HepG2 (cell line): ENCODE measurements at places on chromosomes 1 and 21. TPM values are rescaled to one million over a fixed set of nuclear protein-coding genes. Genes with fewer than 3 reads are reported as not detected.

DNA sequence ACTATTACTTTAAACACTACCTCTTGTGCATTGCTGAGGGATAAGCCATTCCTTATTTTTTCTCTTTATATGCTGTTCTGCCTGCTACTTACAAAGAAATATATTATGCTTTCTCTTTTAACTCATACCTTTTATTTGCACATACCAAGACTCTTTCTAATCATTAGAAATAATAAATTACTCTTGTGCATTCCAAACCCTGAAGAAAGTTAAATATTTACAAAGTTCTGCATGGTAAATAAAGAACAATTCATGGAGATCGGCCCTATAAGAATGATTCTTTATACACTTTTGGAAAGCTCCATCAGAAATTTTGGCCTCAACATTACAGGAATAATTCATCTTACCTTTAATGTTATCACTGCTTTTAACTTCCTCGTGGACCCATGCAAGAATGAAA lies 86.7 kb upstream of the PALMD start:
- no peak overlapping the region for H3K27ac ChIP-seq
- no peaks in the 10 kb centered on the region for H3K36me3 ChIP-seq
- peak; percentile 16 for DNase-seq
- H3K4me1 ChIP-seq: peaks cover 61% of the 10 kb centered on the region
- H3K27me3 ChIP-seq: no peaks in the 10 kb centered on the region

The KCNA10 gene
- total RNA-seq: not detected in 2 replicates

The ADCY10 gene
- 0.02 and 0.03 TPM in 2 replicates for total RNA-seq

- no peak overlapping the region for H3K27ac ChIP-seq
- H3K4me1 ChIP-seq: peaks cover 22% of the 10 kb centered on the region
- H3K27me3 ChIP-seq: no peaks in the 10 kb centered on the region
- no peak for DNase-seq
- H3K4me3 ChIP-seq: no peak overlapping the region
Observed at GRCh38 chr1:56638248-56638647, 6.9 kb upstream of the PRKAA2 start.

DNA sequence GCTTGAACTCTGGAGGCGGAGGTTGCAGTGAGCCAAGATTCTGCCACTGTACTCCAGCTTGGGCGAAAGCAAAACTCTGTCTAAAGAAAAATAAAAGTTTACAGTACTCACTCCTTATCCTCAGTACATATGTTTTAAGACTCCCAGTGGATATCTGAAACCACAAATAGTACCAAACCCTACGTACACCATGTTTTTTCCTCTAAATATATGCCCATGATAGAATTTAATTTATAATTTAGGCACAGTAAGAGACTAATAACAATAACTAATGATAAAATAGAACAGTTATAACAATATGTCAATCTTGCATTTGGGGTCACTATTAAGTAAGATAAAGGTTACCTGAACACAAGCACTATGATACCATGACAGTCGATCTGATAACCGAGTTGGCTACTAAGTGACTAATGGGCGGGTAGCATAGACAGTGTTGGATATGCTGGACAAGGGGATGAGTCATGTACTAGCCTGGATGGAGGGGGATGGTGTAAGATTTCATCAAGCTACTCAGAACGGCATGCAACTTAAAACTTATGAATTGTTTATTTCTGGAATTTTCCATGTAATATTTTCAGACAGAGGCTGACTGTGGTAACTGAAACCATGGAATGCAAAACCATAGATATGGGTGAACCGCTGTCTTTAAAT lies 43.7 kb downstream of the ST7L start:
- no peak overlapping the region for H3K27ac ChIP-seq
- no peak overlapping the region for H3K4me3 ChIP-seq
- H3K36me3 ChIP-seq: peaks cover 1% of the 10 kb centered on the region; the same call in 1 of the 2 replicates
- no peaks in the 10 kb centered on the region for H3K27me3 ChIP-seq
- DNase-seq: no peak

The WNT9A gene
- 0.04 TPM in 2 replicates for total RNA-seq

DNA sequence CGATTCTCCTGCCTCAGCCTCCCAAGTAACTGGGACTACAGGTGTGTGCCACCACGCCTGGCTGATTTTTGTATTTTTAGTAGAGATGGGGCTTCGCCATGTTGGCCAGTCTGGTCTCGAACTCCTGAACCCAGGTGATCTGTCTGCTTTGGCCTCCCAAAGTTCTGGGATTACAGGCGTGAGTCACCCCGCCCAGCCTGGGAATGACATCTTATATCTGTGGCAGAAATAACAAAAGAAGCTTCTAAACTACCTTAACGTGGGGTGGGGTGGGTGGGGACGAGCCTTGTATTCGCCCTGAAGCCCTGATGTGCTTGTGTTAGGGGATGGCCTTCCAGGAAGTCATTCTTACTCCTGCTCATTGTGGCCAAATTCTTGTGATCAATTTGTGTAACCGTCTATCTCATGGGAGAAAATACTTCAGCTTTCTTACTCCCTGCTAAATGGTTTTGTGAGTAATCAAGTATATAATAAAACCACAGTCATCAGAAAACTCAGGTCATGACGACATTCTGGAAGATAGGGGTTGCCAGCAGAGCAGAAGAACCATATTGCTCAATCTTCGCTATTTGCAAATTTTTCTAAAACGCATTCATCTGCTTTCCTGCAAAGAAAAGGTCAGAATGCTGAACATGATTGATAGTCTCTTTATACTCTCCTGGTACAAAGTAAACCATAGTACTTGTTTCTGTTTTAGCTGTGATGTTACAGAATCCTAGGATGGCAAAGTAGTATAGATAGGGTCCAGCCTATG lies 63.2 kb downstream of the DIRAS3 start:
- no peak overlapping the region for H3K4me3 ChIP-seq
- no peaks in the 10 kb centered on the region for H3K27me3 ChIP-seq
- H3K4me1 ChIP-seq: no peaks in the 10 kb centered on the region
- no peak overlapping the region for H3K27ac ChIP-seq

DNA sequence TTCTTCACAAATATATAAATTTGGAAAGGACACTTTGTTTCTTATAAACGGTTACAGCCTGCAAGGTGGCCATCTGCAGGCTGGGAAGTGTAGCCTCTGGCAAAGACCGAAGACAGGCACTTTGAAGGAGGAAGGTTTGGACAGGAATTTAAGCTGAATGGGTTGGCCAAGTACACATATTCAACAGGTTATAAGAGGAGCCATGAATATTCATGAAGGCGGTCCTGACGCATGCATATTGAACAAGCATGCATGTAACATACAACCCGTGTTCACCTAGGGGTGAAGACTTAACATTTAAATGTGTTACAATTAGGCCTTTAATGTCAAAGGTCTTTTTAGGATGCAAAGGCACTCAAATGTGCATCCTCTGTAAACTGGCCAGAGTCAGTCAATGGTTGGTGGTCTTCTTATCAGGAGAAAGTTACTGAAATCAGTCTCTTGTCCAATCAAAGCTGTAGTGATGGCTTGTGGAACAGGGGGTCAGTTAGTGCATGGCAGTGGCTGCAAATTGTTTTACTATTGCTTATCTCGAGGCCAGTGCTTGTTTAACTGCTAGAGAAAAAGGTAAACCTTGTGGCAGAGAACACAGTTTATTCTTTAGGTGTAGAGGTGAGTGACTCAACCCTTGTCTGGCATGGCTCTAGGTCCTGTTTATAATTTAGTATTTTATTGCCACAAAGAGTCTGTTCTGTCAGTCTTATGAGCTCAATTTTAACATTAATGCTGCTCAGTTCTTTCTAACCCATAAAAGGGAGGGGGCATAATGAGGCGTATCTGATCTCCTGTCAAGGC lies 70.3 kb upstream of the F3 start:
- H3K27ac ChIP-seq: no peak overlapping the region
- peaks cover 51% of the 10 kb centered on the region for H3K4me1 ChIP-seq
- H3K27me3 ChIP-seq: no peaks in the 10 kb centered on the region; the same call in 1 of the 2 replicates
- no peak overlapping the region for H3K4me3 ChIP-seq

The KIF17 gene
- 0.24 and 0.25 TPM in 2 replicates for total RNA-seq

- H3K27ac ChIP-seq: no peak overlapping the region
- H3K4me3 ChIP-seq: no peak overlapping the region
- no peaks in the 10 kb centered on the region for H3K27me3 ChIP-seq
- H3K4me1 ChIP-seq: peaks cover 11% of the 10 kb centered on the region
- no peak for DNase-seq
- no peaks in the 10 kb centered on the region for H3K36me3 ChIP-seq
Observed at GRCh38 chr1:92808381-92808780, 23.5 kb upstream of the RPL5 start.

- H3K4me3 ChIP-seq: no peak overlapping the region
- H3K27me3 ChIP-seq: no peaks in the 10 kb centered on the region
- no peaks in the 10 kb centered on the region for H3K36me3 ChIP-seq
- no peak overlapping the region for H3K27ac ChIP-seq
- DNase-seq: no peak
- peaks cover 46% of the 10 kb centered on the region for H3K4me1 ChIP-seq
Observed at GRCh38 chr1:5994713-5995621, 2.7 kb upstream of the NPHP4 start.

GRCh38 chr1:155513300-155513916 lies 49.2 kb downstream of the ASH1L start:
- no peaks in the 10 kb centered on the region for H3K27me3 ChIP-seq
- H3K36me3 ChIP-seq: peaks cover 1% of the 10 kb centered on the region
- DNase-seq: no peak
- no peak overlapping the region for H3K27ac ChIP-seq

- peaks cover 13% of the 10 kb centered on the region for H3K36me3 ChIP-seq
- no peaks in the 10 kb centered on the region; the same call in 2 of the 3 replicates for H3K27me3 ChIP-seq
- DNase-seq: no peak
- H3K4me1 ChIP-seq: peaks cover 53% of the 10 kb centered on the region
- peak overlapping the region; percentile 81 for H3K4me3 ChIP-seq
Observed at GRCh38 chr1:161226320-161226711, 456 bp downstream of the TOMM40L start.
